ENCODE measurements at places on chromosomes 16 and 17. TPM values are rescaled to one million over a fixed set of nuclear protein-coding genes. Genes with fewer than 3 reads are reported as not detected.

The CD300LG gene
- not detected for total RNA-seq

The SLC38A8 gene
- total RNA-seq, result not detected

The PDK2 gene
- total RNA-seq, result 11.8 TPM

DNA sequence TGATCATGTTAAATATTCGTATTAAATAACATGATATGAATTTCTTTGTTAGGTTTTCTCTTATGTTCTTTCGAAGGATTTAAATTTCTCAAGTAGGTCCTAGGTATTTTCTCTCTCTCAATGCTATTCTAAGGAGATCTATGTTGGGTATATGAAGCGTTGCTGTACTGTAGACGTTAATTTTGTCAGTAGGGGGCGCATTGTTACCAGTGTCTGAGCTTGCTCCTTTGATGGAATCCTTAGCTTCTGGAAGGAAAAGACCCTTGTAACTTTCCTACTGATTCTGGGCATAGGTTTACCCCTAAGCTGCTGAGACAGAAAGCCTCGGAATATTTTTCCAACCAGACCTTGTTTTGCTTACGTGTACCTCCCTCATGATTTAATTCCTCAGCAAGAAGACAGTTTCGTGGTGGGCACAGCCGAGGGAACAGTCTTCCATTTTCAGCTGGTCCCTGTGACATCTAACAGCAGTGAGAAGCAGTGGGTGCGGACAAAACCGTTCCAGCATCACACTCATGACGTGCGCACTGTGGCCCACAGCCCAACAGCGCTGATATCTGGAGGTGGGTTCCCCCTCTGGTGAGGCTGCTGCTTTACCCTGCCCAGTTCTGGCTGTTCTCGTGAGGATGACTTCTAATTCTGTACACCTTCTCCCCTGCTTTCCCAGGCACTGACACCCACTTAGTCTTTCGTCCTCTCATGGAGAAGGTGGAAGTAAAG is 17.9 kb downstream of the UTP4 start:
- DNase-seq, result peak; percentile 77

DNA sequence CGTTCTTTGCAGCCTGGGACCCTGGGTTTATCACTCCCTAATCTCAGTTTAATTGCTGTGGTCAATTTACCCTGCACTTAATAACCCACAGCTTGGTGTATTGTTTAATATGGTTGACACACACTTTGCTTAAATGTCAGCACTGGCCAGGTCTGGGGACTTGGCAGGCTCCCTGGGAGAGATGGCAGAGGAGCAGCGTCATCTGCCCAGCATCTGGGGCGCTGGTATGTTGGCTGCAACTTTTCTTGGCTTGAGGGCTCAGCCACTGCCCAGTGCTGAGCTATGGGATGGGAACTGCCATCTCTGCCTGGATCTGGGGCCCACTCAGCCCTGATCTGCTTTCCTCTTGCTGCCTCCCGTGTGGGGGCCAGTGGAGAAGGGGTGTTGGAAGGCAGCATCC is 115.7 kb upstream of the IRX3 start:
- no peak for DNase-seq

- DNase-seq, result no peak
Observed at GRCh38 chr17:29344201-29344856, 45.8 kb upstream of the TAOK1 start.

DNA sequence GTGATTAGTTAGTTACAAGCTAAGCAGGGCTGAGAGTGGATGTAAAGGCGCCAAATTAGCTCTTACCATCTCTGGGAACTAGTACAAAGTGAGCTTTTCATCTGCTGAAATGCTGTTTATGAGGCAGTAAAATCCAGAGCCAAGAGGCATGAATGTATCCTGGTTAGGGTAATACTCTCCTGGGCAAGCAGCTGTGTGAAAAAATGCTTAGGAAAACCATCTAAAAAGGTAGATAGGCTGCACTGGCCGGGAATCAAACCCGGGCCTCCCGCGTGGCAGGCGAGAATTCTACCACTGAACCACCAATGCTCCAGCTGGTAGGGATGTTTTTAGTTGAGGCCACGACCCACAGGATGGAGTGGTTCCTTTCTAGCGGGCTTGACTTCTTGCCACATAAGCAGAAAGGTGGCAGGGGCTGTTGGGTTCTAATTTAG is 23.0 kb downstream of the VAC14 start:
- DNase-seq, result no peak

DNA sequence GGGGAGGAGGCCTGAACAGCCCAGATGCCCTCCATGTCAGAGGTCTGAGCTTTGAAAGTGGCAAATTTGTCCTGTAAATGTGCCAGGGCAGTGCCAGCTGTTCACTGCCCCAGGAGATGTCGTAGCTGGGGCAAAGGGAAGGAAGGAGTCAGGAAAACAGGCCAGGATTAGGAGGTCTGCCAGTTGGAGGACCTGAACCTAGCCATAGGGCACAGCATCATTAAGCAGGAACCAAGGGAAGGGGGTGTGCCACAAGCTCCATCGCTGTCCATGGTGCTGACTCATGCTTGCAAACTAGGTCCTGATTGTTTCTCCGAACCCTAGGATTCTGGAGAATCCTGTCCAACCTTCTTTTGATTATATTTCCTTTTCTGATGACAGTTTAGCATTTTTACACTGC is 124.2 kb downstream of the TMEM132E start:
- no peak for DNase-seq

- DNase-seq, result no peak
Observed at GRCh38 chr17:82281076-82281475, 7.6 kb upstream of the CSNK1D start.

- no peak for DNase-seq
Observed at GRCh38 chr16:53732296-53732929, 28.5 kb downstream of the FTO start.

DNA sequence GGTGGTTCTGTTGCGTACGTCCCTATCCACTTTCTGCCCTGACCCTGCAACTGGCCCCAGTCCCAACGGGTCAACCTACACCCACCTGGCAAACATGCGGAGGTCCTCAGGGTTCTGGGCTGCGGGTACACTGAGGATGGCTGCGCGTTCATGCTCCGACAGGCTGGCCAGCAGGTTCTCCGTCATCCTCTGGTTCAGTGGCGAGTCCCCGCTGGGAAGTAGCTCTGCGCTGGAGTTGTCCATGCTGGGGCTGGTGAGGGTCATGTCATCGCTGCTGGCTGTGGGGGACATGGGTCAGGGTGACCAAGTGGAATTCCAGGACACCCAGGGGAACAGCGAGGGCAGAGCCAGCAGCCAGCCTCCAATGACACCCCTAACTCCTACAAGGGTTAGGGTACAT is 10.6 kb downstream of the MPG start:
- DNase-seq, result no peak

- no peak for DNase-seq
Observed at GRCh38 chr17:9330141-9330540, 245.5 kb downstream of the STX8 start.

- DNase-seq, result no peak
Observed at GRCh38 chr16:8887952-8888560, 5.9 kb downstream of the LITAFD start.

GRCh38 chr17:55811536-55811935 is 60.7 kb downstream of the PCTP start:
- no peak for DNase-seq

DNA sequence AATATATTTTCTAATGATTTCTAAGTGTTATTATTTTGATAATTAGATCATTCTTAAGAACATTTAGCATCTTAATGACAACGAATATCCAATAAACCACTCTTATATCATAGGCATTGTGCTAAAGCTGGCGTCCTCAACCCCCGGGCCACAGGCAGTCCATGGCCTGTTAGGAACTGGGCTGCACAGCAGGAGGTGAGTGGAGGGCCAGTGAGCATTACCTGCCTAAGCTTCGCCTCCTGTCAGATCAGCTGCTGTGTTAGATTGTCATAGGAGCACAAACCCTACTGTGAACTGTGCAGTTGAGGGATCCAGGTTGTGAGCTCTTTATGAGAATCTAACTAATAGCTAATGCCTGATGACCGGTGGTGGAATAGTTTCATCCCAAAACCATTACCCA is 3.7 kb downstream of the DUXB start:
- no peak for DNase-seq

DNA sequence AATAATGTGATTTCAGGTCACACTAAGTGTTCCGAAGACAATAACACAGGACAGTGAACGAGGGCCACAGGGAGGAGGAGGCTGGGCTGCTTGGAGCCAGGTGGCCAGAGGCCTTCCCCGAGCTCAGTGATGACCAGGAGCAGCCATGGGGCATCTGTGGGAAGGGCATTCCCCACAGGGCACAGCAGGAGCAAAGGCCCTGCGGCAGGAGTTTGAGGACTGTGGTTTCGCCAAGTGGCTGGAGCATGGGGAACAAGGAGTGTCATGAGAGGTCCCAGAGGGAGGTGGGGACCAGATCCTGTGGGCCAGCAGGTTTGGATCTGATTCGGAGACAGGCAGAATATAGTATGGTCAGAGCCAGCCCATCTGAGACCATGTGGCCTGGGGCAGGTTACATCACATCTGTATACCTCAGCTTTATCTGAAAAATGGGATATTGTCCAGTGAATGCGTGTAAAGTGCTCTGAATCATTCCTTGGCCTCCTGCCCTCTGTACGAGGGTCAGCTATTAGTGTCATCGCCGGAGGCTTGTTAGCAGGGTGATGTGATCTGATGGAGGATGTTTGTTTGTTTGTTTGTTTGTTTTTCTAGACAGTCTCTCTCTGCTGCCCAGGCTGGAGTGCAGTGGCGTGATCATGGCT is 176.8 kb downstream of the KATNIP start:
- no peak for DNase-seq

Data from natural killer cell treated with Interleukin-12 subunit alpha and Interleukin-12 subunit beta and Interleukin-15 and Interleukin-18, amount 100 ng/mL, for 72 hours (primary cell).